PC-9 (cell line): ENCODE measurements at places on chromosomes 2 and 18. TPM values are rescaled to one million over a fixed set of nuclear protein-coding genes. Genes with fewer than 3 reads are reported as not detected.

GRCh38 chr2:201621293-201621999 is 21.9 kb downstream of the TMEM237 start:
- DNase-seq = no peak

DNA sequence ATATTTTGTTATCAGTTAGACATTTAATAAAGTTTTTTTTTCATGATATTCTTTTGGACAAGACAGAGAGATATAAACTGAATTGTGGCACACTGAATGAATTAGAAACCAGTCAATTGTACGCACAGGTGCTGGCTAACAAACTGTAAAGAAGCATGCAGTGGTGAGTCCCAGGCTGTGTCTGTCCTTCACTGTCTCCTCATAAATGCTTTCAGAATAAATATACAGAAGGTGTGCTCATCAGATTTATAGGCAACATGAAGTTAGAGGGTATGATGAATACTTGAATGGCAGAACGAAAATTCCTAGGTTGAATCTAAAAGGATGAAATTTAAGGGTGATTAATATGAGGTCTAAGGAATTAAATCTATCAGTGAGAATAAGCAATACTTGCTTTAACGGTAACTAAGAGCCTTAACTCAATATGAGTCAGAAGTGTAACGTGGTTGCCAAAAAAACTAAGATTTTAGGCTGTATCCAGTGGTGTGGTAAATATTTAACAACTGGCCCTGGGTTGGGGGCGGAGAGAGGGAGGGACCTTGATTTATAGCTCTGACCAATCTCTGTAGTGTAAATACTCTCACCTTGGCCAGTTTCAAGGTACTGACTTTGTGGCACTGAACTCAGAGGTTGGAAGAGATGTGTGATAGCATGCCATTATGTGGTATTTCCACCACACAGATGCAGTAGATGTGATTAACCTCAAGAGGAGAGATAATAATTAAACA is 41.9 kb upstream of the AAK1 start:
- DNase-seq = no peak

GRCh38 chr18:23452728-23453679 is at the start of gene RIOK3:
TSS of gene RIOK3 (plus strand) at chr18:23453287. CDS start at chr18:23453440, 153 bp downstream.
- DNase-seq = peak; percentile 93

DNA sequence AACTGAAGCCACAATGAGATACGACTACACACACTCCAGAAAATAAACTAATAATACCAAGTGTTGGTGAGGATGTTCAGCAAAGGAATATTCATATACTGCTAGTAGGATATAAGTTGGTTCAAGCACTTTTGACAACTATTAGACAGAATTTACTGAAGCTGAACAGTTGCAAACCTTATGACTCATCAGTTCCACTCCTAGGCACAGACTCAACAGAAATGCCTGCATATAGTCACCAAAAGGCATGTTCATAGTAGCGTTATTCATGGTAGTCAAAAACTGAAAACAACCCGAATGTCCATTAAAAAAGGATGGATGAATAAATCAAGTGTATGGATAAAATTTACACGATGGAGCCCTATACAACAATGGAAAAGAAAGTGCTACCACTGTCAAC is 232.0 kb downstream of the ANAPC1 start:
- no peak for DNase-seq

DNA sequence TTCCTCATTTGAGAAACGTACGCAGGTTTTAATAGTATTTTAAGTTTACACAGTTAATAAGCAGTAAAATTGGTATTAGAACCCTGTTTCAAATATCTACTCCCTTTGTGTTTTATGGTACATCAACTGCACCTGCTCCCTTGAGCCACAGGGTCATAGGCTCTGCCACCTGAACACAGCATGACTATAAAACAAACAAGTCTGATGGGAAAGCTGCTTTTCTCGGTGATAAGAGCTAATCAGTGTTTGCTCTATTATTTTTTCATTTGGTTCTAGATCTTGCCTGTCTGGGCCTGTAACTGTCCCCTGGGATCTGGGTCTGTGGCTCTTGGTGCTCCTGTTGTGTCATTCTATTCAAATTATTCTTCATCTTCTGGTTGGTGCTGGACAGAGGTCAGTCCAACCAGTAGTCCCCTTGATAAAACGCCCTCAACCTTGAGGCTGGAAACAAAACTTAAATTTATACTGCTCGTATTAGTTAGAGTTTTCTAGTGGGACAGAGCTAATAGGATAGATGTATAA is 314.8 kb upstream of the LRP1B start:
- no peak for DNase-seq

DNA sequence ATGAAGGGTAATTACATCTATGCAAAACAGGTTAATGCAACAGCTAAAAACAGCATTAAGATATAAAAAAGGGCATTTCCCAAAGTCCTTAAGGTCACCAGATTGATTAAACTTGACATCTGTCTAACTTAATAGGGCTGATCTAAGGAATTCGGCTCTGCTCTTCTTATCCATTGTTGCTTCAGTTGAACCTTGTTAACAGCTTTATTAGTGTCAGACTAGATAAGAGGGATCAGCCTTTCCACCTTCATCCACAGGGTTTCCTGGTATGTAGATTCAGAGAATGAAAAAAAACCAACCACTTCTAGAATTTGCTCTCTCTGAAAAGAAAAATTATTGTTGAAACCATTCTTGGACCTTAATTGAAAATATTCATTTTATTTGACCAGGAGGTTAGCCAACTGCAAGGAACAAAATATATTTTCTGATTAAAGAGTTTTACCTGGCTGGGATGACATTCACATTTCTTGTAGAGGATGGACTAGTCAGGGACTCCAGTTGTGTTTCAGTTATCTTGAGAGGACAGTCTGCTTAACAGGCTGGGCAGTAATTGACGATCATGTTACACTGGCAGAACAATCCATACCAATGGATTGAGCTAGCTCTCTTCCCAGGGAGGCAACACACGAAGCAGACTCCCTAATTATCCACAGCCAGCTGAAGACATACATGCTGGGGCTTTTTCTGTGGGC is 357.4 kb upstream of the ACVR2A start:
- no peak for DNase-seq

- no peak for DNase-seq
These were observed 72.4 kb upstream of the CCDC150 start for GRCh38 chr2:196566961-196567666.

DNA sequence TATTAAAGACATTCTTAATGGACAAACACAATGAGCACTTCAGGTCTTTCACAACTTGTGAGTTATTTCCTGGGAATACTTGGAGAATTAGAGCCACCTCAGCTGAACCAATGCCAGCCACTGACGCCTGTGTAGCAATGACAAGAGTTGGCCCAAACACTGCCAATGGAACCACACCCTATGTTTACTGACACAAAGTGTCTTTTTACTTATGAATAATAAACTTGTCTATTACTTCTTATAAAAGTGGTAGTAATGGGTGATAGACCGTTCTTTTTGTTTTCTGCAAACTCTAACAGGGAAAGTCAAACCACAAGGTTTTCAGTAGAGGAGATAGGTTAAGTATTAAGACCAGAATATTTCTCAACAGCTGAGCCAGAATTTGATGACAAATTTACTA is 12.5 kb upstream of the CHAC2 start:
- DNase-seq = peak; percentile 43

- DNase-seq = no peak
These were observed 226.7 kb downstream of the GULP1 start for GRCh38 chr2:188518381-188518780.

- no peak for DNase-seq
These were observed 367.1 kb upstream of the PIK3C3 start for GRCh38 chr18:41587976-41588375.

DNA sequence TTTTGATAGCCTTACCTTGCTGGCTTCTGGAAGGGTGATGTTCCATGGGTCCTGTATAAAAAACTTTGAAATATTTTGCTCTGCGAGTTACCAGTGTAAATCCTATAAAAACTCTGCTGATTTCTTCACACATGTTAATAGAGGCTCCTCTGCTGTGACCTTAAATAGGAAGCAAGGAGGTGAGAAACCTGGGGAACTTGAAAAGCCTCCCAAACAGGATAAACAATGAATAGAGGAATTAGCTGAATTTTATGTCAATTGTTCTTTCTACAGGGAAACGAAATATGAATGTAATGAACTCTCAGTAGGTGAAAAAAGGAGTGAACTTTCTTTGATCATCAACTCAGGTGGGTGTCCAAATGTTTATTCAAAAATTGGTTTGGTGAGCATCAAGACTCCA is 10.8 kb upstream of the CCL20 start:
- DNase-seq = peak; percentile 7

GRCh38 chr2:31886700-31887099 is 124.1 kb downstream of the MEMO1 start:
- no peak for DNase-seq

GRCh38 chr2:138654146-138654545 is 126.0 kb downstream of the NXPH2 start:
- no peak for DNase-seq

DNA sequence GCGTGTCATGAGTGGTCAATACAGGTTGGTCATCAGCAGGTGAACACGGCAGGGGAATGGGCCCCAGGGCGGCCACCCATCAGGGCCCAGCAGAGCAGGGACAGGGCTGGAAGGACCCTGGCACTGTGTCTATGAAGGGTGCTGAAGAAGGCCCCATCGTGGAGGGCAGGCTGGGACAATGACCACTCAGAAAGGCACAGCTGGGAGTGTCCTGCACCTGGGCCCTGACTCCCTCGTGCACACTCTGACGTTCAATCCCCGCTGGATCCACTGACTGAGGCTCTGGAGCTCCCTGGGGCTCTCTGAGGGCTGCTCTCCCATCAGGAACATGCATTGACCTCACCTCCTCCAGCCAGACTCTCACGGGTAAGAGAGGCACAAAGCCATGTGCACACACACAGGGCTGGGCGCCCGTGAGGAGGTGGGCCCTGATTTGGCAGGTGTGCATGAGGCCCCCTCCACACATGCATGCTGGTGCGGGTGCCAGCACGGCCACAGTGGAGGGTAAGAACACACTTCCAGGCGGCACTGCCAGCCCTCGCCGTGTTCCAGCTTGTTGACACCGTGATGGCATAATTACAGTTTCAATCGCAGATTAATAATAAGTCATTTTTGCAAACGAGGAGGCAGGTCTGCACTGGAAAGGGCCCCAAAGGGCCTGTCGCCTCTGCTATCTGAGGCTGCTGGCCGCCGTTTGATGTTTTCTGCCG is 58.5 kb downstream of the SMAD7 start:
- no peak for DNase-seq

GRCh38 chr18:65750389-65751154 is at the start of gene CDH7:
TSS of gene CDH7 (plus strand) at chr18:65751012. CDS start at chr18:65762843, 11,831 bp downstream.
- no peak for DNase-seq

- no peak for DNase-seq
These were observed 81.7 kb upstream of the SEC11C start for GRCh38 chr18:59057969-59058368.

DNA sequence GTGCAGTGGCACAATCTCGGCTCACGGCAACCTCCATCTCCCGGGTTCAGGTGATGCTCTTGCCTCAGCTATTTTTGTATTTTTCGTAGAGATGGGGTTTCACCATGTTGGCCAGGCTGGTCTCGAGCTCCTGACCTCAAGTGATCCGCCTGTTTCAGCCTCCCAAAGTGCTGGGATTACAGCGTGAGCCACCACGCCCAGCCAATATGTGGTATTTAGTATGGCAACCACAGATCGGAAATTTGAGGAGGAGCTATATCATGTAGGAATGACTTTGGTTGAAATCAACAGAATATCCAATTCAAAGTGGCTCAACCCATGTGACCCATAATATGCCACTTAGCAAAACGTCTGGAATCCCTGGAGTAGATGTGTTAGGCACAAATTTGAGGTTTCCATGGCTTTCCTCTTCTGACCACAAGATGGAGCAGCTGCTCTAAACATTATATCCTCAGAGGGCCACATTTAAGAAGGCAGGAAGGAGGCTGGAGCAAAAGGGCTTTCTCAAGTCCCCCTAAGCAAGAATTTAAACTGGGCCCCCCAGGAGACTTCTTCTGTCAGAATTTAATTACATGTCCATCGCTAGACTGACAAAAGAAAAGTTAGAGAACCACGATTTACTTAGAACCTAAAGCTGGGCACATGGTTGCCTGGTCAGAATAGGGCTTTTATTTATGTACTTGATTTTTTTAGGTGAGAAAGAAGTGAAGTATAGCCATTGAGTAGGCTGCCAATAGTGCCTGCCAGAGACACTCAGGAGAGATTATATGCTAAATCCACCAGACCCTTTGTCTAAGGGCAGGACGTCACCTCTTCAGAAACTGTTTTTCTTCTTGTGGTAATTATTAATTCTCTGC is 49.6 kb upstream of the ITSN2 start:
- peak; percentile 58 for DNase-seq

GRCh38 chr18:65287652-65288051 is 463.2 kb upstream of the CDH7 start:
- no peak for DNase-seq

DNA sequence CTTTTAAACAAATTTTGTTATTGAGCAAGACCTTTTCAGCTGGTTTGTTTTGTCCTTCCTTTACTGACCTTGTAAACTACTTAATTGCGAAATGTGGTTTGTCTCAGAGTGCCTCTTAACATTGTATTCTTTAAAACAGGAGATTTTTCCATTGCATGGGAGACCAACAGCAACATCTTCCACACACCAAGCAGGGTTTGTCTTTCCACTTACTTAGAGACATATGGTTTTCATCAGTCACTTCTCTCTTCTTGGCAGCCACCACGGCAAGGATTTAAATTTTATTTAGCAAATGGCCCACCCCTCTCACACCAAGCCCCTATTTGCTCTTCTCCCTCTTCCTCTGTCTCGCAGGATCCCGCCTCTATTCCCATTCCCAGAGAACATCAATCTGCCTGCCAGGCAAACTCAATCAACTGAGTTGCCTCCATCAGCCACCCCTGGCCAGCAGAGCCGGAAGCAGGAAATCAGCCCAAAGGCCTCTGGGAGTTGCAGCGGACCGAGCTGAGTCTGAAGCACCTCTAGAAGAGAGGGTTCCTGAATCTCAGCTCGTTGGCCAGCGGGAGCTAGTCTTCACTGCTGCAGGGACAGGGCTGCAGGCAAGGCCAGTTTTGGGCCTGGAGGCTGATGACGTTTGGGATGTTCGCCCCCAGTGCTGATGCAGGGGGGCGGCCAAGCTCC is 11.3 kb upstream of the CIB4 start:
- no peak for DNase-seq

- DNase-seq = peak; percentile 12
These were observed 5.5 kb downstream of the NHEJ1 start for GRCh38 chr2:219155054-219155644.

GRCh38 chr2:235447210-235447609 is 46.6 kb upstream of the AGAP1 start:
- DNase-seq = peak; percentile 82

- DNase-seq = peak; percentile 51
These were observed 18.2 kb downstream of the NRP2 start for GRCh38 chr2:205700331-205701132.

Gene SP9
- not detected in 2 replicates for total RNA-seq

Gene SATB2
- total RNA-seq = 7.3 and 7.8 TPM in 2 replicates

Gene TEX44
- not detected in 2 replicates for total RNA-seq

Gene SP140
- total RNA-seq = 0.58 and 0.83 TPM in 2 replicates

Gene ITGA4
- total RNA-seq = 0.15 and 0.35 TPM in 2 replicates

Gene CREG2
- total RNA-seq = 9.0 and 12.3 TPM in 2 replicates

Gene TRABD2A
- 0.88 and 2.2 TPM in 2 replicates for total RNA-seq

Gene KATNAL2
- total RNA-seq = 9.0 and 9.4 TPM in 2 replicates

Gene HJURP
- total RNA-seq = 109 TPM in 2 replicates

Gene ACOXL
- total RNA-seq = 9.1 and 10.7 TPM in 2 replicates

Gene IL36G
- not detected in 2 replicates for total RNA-seq
